Calu3 (cell line): ENCODE measurements at places on chromosomes 16 and 17. TPM values are rescaled to one million over a fixed set of nuclear protein-coding genes. Genes with fewer than 3 reads are reported as not detected.

DNA sequence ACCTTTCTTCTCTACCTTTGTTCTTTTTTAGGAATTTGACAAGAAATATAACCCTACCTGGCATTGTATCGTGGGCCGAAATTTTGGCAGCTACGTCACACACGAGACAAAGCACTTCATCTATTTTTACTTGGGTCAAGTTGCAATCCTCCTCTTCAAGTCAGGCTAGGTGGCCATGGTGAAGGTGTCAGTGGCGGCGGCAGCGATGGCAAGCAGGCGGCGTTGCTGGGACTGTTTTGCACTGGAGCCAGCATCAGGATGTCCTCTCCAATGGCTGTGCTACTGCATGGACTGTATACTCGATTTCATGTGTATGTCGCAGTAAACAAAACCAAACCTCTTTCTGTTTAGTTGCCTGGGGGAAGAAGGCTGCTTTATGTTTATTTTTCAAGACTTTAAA, 5.9 kb downstream of the DYNLL2 start:
- no peak overlapping the region for H3K27ac ChIP-seq
- peaks cover 8% of the 10 kb centered on the region for H3K4me1 ChIP-seq
- no peaks in the 10 kb centered on the region for H3K27me3 ChIP-seq
- peaks cover 27% of the 10 kb centered on the region for H3K36me3 ChIP-seq

DNA sequence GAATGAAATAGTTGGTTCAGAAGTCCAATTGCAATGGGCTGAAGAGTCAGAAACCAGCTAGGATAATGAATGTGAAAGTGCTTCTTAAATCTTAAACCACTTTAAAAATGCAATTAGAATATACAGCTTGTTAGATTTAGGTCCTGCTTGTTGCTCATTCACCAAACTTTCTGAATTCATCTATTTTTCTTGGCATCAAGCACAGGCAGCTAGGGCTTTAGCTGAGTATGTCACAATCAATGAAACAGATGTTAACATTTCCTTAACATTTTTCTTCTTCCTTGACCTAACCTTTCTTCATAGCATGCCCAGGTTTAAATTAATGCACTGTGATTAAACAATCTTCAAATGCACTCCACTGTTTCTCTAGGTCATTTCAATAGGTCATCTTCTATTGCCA, 14.4 kb downstream of the KIF2B start:
- no peak for DNase-seq
- no peaks in the 10 kb centered on the region for H3K27me3 ChIP-seq
- H3K4me1 ChIP-seq: peaks cover 14% of the 10 kb centered on the region
- no peak overlapping the region for H3K27ac ChIP-seq

DNA sequence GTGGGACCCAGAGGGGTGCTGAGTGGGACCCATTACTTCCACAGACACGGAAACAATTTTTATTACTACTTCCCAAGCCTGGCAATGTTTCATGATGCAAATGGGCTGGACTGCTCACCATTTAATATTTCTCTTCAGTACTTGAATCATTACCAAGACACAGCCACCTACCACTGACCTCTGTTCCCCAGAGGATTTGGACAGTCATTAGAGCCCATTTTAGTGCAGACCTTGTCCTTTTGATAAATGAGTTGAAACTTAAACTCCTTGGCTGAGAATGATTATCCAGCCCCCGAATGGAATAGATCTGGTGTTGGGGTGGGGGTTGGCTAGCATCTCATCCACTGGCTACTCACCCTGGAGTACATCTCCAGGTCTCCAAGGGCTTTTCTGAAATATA, 33.6 kb upstream of the APOH start:
- H3K27me3 ChIP-seq: no peaks in the 10 kb centered on the region
- H3K4me3 ChIP-seq: no peak overlapping the region
- peaks cover 9% of the 10 kb centered on the region for H3K4me1 ChIP-seq
- DNase-seq: no peak
- H3K36me3 ChIP-seq: no peaks in the 10 kb centered on the region
- H3K27ac ChIP-seq: no peak overlapping the region

DNA sequence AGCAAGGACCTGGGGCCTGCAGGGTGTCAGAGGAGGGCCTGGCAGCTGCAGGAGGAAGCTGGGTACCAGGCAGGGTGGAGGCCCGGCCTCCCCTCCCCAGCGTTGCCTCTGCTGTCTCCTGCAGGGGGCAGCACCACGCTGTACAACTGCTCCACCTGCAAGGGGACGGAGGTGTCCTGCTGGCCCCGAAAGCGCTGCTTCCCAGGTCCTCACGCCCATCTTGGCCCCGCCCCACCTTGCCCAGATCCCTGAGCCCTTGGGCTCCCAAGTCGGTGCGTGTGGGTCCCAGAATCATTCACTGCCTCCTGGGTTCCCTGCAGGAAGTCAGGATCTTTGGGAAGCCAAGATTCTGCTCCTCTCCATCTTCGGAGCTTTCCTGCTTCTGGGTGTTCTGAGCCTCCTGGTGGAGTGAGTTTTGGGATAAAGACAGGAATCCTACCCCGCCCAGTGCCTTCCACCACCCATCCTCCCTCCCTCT, 1.2 kb downstream of the TMEM95 start:
- H3K27ac ChIP-seq: no peak overlapping the region
- H3K27me3 ChIP-seq: no peaks in the 10 kb centered on the region
- peak; percentile 90 for DNase-seq
- H3K4me3 ChIP-seq: no peak overlapping the region
- peaks cover 20% of the 10 kb centered on the region for H3K4me1 ChIP-seq
- H3K36me3 ChIP-seq: peaks cover 21% of the 10 kb centered on the region

DNA sequence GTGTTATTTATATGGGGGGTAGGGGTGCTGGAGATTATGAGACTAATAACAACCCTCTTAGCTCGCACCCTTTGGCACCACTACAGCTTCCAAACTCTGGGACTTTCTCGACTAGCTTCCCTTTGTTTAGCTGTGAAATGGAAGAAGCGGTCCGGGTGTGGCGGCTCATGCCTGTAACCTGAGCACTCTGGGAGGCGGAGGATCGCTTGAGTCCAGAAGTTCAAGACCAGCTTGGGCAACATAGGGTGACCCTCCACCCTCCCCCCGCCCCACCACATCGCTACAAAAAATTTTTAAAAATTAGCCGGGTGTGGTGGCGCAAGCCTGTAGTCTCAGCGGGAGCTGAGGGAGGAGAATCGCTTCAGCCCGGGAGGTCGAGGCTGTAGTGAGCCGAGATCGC, 814 bp upstream of the CDH3 start:
- H3K27me3 ChIP-seq: no peaks in the 10 kb centered on the region
- peak overlapping the region; percentile 47 for H3K27ac ChIP-seq
- H3K4me3 ChIP-seq: peak overlapping the region; percentile 82
- H3K4me1 ChIP-seq: peaks cover 15% of the 10 kb centered on the region

- H3K27me3 ChIP-seq: peaks cover 93% of the 10 kb centered on the region
- no peak overlapping the region for H3K27ac ChIP-seq
- peaks cover 9% of the 10 kb centered on the region for H3K4me1 ChIP-seq
- DNase-seq: no peak
These were observed 13.6 kb downstream of the DRC7 start for GRCh38 chr16:57708168-57708567.

DNA sequence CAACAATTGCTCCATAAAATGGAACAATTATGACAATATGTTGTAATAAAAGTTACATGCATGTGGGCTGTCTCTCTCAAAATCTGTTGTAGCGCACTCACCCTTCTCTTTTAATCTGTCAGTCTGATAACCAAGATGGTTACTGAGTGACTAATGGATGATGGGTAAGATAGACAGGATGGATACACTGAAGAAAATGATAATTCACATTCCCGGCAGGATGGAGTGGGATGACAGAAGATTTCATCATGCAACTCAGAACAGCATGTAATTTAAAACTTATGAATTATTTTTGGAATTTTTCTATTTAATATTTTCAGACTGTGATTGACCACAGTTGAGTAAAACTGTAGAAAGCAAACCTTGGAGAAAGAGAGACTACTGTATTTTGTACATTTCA, 30.5 kb downstream of the CDH13 start:
- H3K36me3 ChIP-seq: no peaks in the 10 kb centered on the region
- H3K27ac ChIP-seq: no peak overlapping the region
- no peak for DNase-seq
- peaks cover 10% of the 10 kb centered on the region for H3K4me1 ChIP-seq
- H3K4me3 ChIP-seq: no peak overlapping the region
- H3K27me3 ChIP-seq: peaks cover 45% of the 10 kb centered on the region

DNA sequence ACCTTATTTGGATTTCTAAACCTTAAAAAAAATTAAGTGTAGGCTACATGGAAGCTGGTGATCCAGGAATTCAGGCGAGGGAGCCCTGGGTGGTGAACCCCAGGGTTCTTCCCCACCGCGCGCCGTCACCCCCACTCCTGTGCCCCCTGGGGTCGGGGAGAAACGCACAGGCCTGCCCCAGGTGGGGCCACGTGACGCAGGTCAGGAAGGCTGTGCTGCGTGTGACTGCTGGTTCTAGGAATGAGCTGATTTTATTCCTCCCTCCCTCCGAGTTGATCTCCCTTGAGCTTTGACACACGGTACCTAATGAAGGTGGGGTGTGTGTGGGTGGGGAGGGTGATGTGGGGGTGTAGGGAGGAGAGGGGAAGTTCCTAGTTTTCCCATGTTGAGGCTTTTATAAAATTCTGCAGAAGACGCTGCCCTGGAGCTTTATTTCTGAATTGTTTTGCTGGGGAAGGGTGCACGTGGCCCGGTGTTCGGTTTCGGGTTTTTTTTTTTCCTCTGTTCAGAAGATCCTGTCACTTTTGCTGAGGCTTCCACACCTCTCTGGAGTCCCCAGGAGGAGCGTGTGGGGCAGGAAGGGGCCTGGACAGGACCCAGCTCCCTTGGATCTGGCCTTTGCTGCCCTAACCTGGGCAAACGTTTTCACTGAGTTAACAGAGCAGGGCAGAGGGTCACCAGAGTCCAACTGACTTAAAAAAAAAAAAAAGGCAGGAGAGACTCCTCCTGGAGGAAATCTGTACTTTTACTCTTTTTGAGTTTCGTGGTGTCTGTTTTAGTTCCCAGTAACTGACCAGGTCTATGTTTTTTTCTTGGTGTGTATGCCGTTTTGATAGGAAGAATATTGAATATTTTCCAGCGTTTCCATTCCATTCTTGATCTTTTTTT, 55.8 kb upstream of the GSE1 start:
- peaks cover 35% of the 10 kb centered on the region for H3K4me1 ChIP-seq
- peaks cover 12% of the 10 kb centered on the region for H3K27me3 ChIP-seq
- H3K27ac ChIP-seq: peak overlapping the region; percentile 40
- peak; percentile 47 for DNase-seq
- peaks cover 58% of the 10 kb centered on the region for H3K36me3 ChIP-seq

DNA sequence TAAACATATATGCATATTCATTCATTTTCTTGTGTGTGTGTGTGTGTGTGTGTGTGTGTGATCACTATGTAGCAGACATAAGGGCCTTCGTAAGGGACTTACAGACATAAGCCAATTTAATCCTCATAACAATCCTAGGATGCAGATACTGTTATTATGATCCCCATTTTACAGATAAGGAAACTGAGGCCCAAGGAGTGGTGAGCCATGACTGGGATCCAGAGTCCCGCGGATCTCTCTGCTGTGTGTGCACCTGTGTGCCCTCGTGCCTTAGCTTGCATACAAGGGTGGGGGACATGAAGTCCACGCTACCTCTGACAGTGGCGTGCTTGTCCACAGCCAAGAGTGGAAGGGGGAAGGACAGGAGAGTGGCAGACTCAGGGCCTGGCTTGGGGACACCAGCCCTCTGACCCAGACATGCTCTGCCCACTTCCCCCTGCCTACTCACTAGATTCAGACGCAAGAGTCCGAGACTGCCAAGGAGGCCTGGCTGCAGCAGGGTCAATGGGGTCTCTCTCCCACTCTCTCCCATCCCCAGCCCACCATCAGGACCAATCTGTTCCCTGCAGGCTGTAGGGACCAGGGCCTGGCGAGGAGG, 9.8 kb upstream of the SMTNL2 start:
- peaks cover 28% of the 10 kb centered on the region for H3K27me3 ChIP-seq
- DNase-seq: no peak
- no peaks in the 10 kb centered on the region for H3K4me1 ChIP-seq
- H3K36me3 ChIP-seq: no peaks in the 10 kb centered on the region
- H3K4me3 ChIP-seq: no peak overlapping the region

DNA sequence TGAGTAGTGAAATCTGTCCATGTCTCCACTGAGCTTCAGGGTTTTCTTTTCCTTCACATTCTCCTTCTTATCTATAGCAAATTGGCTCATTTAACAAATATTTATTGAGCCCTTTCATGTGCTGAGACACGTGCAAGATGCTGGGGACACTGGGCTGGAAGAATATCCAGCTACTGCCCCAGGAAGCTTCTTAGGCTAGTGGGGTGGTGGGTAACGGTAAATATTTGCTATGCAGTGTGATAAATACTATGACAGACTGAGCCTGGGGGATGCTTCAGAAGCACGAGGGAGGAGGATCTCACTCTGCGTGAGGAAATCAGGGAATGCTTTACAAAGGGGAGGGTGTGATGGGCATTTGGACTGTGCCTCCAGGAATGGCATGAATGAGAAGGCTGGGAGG, 524.1 kb downstream of the GRIN2A start:
- H3K4me3 ChIP-seq: no peak overlapping the region
- no peaks in the 10 kb centered on the region for H3K27me3 ChIP-seq
- H3K27ac ChIP-seq: no peak overlapping the region
- no peak for DNase-seq

GRCh38 chr16:28219282-28219681, 7.5 kb upstream of the XPO6 start:
- H3K4me1 ChIP-seq: no peaks in the 10 kb centered on the region
- H3K27me3 ChIP-seq: no peaks in the 10 kb centered on the region
- H3K36me3 ChIP-seq: no peaks in the 10 kb centered on the region
- DNase-seq: no peak
- no peak overlapping the region for H3K4me3 ChIP-seq

The PDE6G gene
- total RNA-seq: not detected in 2 replicates

The EFCAB5 gene
- 0.17 and 0.50 TPM in 2 replicates for total RNA-seq

GRCh38 chr16:73041676-73042075, 6.3 kb downstream of the ZFHX3 start:
- H3K4me1 ChIP-seq: peaks cover 44% of the 10 kb centered on the region
- DNase-seq: no peak
- peaks cover under 1% of the 10 kb centered on the region for H3K36me3 ChIP-seq
- no peaks in the 10 kb centered on the region for H3K27me3 ChIP-seq
- H3K4me3 ChIP-seq: no peak overlapping the region

DNA sequence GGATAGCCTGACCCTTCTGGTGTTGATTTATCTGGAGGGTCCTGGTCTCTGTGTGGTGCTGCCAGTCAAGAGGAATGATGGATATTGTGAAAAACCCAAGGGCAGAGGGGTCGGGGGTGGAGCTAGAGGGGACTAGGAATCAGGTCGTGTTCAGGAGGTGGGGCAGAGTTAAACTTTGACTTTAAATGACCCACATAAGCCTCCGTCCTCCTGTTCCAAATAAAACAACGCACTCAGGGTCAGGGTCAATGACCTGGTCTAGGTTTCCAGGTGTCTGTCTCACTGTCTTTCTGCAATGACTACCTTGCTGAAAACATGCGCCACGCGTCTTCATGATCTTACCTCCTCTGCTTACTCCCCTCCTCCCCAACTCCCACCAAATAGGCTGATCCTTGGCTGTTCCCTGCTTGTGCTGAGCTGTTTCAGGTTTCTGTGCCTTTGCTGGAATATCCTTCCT, 14.7 kb downstream of the AOC3 start:
- peaks cover 9% of the 10 kb centered on the region for H3K4me1 ChIP-seq
- DNase-seq: no peak
- H3K4me3 ChIP-seq: no peak overlapping the region
- no peak overlapping the region for H3K27ac ChIP-seq
- peaks cover 49% of the 10 kb centered on the region for H3K27me3 ChIP-seq

GRCh38 chr17:61289408-61290385, 109.9 kb upstream of the TBX2 start:
- H3K36me3 ChIP-seq: no peaks in the 10 kb centered on the region
- H3K27me3 ChIP-seq: no peaks in the 10 kb centered on the region
- DNase-seq: no peak
- no peak overlapping the region for H3K27ac ChIP-seq
- no peaks in the 10 kb centered on the region for H3K4me1 ChIP-seq

GRCh38 chr17:44081681-44082080, 11.1 kb downstream of the G6PC3 start:
- no peak overlapping the region for H3K27ac ChIP-seq
- no peaks in the 10 kb centered on the region for H3K27me3 ChIP-seq
